Effector memory CD4-positive, alpha-beta T cell (primary cell): ENCODE measurements at places on chromosomes 4 and X.

DNA sequence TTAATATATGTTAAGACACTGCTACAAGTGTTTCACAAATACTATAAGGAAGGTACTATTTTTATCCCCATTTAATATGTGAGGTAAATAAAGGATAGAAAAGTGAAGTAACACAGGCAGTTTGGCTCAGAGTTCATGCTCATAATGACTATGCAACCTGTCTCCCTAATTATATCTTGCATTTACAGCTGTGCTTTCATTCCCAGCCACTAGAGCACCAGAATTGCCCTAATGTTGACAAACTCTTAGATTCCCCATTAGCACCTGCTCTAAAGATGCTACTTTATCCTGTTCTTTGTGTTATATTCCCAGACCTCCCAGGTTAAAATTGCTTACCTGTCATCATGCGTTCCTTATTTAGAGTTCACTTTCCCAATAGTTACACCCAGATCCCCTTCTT lies 833.6 kb downstream of the CCSER1 start:
- no peak for DNase-seq

DNA sequence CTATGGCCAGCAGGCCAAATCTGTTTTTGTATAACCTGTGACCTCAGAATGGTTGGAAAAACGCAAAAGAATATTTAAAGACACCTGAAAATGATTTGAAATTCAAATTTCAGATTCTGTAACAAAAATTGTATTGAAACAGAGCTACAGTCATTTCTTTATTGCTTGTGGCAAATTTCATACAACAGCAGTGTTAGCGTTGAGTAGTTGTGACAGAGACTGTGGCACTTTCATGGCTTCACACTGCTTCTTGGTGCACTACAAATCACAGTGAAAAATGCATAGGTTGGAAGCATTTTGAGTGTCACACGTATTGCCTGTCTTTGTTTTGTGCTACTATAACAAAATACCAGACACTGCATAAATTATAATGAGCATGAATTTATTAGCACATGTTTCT lies 12.2 kb upstream of the PARM1 start:
- DNase-seq = no peak

DNA sequence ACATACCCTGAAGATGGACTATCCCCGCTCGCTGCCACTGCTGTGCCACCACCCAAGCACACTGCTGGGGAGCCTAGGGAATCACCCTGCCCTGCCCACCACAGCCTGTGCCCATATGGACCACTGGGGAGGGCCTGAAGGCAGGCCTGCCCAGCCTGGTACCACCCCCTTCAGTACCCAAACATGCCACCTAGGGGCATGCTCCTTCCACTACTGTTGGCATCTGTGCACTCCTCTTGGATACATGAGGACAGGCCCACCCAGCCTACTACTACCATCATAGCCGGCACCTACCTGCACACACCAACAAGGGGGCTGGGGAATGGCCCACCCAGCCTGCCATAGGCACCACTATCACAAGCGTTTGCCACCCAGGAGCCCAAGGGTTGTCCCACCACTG lies 30.1 kb upstream of the PRDX4 start:
- no peak for DNase-seq

DNA sequence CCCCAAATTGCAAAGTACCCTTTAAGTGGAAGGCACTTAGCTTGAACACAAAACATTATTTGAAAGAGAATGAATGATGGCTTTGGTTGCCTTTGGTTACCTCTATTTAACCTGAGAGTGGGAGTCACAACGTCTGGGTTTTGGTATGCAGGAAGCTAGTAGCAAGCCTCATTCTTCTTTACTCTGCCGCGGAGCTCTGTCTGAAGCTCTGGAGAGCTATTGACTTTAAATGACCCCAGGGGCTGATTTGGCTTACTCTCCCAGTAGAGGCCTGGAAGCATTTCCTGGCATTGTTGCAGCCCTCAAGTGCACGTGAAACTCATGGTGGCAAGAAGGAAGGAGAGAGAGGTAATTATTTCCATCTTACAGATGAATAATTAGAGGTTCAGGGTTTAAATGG lies 81.8 kb upstream of the MAGEA4 start:
- no peak for DNase-seq

- no peak for DNase-seq
Measured at GRCh38 chr4:73520821-73521220, 39.3 kb downstream of the AFM start.

- DNase-seq = no peak
Measured at GRCh38 chrX:10008483-10009056, 41.4 kb downstream of the CLDN34 start.

- DNase-seq = peak; percentile 45
Measured at GRCh38 chr4:6658597-6659075, 18.2 kb downstream of the MRFAP1 start.
